ENCODE measurements at places on chromosomes 2 and 18. TPM values are rescaled to one million over a fixed set of nuclear protein-coding genes. Genes with fewer than 3 reads are reported as not detected.

DNA sequence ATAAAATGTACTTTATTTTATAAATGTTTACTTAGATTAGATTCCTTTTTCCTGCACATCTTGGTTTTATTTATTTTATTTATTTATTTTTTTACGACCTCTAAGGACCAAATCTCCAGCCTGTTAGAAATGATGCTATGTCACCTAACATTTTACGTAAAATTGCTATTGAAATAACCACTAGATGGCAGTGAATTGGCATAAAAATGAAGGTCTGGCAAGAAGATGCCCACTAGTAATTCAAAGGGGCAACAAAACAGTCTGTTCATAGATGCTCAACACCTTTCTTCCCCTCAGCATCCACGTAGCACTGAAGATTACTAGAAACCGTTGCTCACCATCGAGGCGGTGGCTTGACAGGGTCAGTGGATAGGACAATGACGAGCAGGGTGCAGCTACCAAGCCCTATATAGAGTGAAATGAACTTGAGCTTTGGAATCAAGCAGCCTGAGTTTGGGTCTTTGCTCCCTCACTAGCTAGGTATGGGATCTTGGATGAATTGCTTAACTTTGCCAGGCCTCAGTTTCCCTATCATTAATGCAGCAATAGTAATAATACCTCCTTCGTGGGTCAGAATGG lies 128.7 kb upstream of the L3MBTL4 start:
- DNase-seq: no peak

DNA sequence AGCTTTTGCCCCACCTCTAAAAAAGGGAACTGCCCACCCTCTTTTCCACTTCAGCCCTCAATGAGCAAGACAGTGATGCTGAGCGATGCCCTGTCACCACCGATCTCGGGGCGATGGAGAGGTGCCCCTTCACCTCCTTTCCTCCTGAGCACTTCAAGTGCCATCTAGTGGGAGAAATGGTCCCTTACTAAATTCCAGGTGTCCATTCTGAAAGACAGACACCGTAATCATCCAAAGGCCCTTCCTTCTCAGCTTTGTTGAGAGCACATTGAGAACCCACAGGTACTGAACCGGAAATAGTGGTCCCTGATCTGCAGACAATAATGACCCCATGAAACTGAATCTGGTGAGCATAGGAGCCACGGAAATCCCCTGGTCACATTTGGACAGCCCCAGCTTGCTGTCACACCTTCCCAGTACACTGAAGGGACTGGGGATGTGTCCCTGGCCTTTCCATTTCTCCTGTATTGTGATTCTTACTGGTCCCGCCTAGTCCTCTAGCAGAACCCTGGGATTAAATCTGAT lies 38.5 kb downstream of the KCTD18 start:
- DNase-seq: no peak

DNA sequence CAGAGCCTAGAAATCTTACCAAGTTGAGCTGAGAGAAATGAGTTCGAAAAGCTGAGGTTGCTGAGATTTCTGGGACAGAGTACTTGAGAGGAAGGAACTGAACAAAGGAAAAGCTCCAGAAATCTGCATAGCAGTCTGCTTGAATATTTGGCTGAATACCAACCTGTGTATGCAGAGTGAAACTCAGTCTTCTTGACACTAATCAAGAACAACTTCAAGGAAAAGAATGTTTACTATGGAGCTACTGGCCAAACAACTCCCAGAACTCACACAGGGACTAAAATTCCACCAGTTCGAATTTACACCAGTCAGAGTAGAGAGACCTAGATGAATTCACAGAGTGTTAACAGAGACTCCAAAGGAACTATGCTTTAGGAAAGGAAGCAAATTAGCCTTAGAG lies 66.5 kb downstream of the USP37 start:
- DNase-seq: no peak

DNA sequence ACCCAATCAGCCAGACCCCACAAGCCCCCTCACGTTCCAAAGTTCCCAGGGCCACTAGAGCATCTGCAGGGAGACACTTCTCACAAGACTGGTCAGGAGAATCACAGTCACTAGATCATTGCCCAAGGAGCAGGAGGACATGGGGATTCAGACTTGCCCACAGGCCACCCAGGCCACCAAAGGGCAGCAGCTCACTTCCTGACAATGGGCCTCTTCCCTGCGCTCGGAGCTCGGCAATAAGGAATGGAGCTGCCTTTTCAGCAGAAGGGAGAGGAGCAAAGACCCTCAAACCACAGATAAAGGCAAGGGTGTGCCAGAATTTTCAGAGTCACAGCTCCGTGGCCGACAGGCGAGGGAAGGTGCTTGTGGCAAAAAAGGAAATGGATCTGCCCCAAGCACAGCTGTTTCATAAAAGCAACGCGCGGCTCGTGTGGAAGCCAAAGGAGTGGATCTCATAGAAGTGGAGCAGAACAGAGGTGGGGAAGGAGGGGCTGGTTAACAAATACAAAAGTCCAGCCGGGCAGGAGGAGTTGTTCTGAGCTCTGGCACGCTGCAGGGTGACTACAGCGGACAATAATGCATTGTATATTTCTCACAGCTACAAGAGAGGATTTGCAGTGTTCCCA lies 72.1 kb downstream of the EDAR start:
- DNase-seq: no peak

COLEC12 gene
- total RNA-seq: 5.2 TPM

MARCO gene
- 1.8 TPM for total RNA-seq

TMEM163 gene
- 0.46 TPM for total RNA-seq
